Pancreas (tissue), 10 donors: ENCODE measurements at places on chromosomes 11 and 22. TPM values are rescaled to one million over a fixed set of nuclear protein-coding genes. Genes with fewer than 3 reads are reported as not detected.

- DNase-seq: no peak
Measured at GRCh38 chr11:61951484-61952135, 1.5 kb downstream of the BEST1 start.

- no peak for DNase-seq
Measured at GRCh38 chr11:11349870-11350337, 3.1 kb downstream of the CSNK2A3 start.

- DNase-seq: no peak
Measured at GRCh38 chr11:1536065-1536843, 35.8 kb downstream of the DUSP8 start.

PATE4 gene
- not detected for total RNA-seq

TEX54 gene
- total RNA-seq: not detected

IL18 gene
- total RNA-seq: 0.83 TPM

GAL3ST1 gene
- 4.0 TPM for total RNA-seq

CPSF7 gene
- 49.7 TPM for total RNA-seq
